ENCODE measurements at places on chromosomes 4 and X.

GRCh38 chr4:110898290-110898689 is 275.4 kb upstream of the PITX2 start:
- DNase-seq = no peak

- no peak for DNase-seq
Observed at GRCh38 chrX:49276207-49276606, 6.6 kb downstream of the PPP1R3F start.

DNA sequence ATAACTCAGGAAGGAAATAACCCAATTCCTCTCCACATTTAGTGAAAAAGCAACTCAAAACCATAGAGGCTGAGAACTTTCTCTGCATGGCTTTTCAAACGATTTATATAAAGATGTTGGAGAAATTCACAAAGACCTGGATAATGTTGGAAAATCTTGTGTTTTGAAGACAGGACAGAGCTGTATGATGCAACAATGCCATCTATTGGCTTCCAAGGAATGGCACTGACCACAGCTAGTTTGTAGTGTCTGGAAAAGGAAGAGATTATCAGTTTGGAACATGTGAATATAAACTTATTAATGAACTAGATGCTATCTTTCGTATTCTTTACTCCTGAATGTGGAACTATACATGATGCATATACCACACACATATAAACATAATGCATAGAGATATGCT is 503.6 kb downstream of the IL1RAPL1 start:
- no peak for DNase-seq

DNA sequence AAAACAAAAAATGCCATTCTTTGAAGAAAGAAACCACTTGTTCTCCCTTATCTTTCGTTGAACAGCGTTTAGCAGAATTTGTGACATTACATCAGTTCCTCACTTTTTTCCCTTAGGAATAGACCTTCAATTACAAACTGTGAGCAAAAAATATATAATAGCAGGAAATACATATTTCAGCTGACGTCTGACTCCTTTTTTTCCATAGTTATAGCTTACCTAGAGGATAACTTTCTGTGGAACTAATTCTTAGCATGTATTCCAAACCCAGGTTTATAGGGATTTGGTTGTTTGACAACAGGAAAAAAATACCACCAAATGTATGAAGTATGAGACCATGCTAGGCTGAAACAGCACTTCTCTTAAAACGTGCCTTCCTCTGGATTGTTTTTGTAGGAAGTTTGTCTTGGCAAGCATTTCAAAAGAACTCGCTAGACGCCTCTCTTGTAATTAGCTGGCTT is 2.0 kb upstream of the LIMCH1 start:
- no peak for DNase-seq

DNA sequence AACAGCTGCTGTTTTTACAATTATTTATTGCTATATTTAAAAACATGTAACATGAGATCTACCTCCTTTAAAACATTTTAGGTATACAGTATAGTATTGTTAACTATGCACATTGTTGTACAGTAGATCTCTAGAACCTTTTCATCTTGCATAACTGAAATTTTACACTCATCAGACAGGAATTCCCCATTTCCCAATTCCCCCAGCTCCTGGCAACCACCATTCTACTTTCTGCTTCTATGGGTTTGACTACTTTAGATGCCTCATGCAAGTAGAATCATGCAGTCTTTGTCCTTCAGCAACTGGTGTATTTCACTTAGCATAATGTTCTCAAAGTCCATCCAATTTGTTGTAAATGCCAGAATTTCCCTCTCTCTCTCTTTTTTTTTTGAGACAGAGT is 9.7 kb upstream of the LSM6 start:
- no peak for DNase-seq

GRCh38 chr4:173025131-173025530 is 143.5 kb upstream of the GALNT7 start:
- no peak for DNase-seq

DNA sequence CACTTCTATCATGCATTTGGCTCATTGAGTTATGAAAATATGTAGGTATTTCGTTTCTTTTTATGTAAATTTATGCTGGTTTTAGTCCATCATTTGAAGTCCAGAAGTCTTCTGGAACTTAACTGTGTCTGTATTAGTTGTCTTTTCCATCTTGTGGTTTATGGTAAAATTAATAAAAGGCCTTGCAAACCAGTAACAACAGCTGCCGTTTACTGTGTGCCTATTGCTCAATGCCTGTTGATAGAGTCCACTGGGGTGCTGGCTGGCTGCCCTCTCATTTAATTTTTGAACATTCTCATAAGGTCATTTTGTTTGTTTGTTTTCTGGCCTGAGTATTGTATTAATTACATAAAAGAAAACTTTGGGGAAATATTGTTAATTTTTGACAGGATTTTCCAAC is 98.0 kb downstream of the NAA11 start:
- DNase-seq = no peak

GRCh38 chr4:114366368-114366767 is 232.2 kb upstream of the UGT8 start:
- DNase-seq = no peak

GRCh38 chrX:98371994-98372393 is 1488.3 kb downstream of the RPA4 start:
- DNase-seq = no peak

DNA sequence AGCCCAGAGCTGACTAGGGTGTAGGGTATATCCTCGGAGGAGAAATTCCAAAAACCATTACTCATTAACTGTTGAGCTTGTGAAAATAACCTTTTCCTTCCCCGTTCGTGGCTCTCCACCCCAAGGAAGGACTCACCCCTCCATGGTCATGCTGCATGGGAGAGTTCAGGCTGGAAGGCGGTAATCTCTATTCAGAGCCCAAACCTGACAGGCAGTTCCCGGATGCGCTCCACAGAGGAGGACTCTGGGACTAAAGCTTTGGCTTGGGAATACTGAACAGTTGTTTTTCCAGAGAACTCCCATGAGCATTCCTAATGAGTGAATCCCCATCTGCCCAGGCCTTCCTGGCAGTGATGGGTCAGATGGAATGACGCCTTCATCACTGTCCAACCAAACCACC is 125.4 kb downstream of the BCOR start:
- no peak for DNase-seq

DNA sequence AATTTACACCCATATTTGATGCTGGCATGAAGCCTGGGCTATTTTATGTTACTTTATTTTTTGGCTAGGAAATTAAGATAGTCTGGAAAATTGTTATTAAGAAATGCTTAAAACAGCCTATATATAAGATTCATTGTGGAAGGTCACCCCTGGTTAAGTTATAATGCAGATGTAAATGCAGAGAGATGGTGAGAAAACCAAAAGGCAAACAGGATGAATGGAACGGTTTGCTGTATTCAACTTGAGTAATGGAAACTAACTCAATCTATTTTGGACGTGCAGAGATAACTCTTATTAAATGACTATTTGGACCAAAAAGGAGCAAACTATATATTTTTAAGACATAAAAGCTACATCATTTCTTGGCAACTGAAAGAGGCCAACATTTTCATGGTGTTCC is 446.3 kb upstream of the FRG1 start:
- no peak for DNase-seq

- DNase-seq = no peak
Observed at GRCh38 chrX:35276115-35276514, 333.5 kb downstream of the FAM47B start.

DNA sequence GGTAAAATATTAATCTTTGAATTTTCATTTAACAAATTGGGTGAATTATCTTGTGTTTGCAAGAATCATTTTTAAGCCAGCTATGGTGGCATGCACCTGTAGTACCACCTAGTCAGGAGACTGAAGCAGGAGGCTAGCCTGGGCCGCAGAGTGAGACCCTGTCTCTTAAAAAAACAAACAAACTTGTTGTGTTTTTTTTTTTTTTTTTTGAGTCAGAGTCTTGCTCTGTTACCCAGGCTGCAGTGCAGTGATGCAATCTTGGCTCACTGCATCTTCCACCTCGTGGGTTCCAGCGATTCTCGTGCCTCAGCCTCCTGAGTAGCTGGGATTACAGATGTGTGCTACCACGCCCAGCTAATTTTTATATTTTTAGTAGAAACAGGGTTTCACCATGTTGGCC is 2.2 kb downstream of the TXLNG start:
- no peak for DNase-seq

DNA sequence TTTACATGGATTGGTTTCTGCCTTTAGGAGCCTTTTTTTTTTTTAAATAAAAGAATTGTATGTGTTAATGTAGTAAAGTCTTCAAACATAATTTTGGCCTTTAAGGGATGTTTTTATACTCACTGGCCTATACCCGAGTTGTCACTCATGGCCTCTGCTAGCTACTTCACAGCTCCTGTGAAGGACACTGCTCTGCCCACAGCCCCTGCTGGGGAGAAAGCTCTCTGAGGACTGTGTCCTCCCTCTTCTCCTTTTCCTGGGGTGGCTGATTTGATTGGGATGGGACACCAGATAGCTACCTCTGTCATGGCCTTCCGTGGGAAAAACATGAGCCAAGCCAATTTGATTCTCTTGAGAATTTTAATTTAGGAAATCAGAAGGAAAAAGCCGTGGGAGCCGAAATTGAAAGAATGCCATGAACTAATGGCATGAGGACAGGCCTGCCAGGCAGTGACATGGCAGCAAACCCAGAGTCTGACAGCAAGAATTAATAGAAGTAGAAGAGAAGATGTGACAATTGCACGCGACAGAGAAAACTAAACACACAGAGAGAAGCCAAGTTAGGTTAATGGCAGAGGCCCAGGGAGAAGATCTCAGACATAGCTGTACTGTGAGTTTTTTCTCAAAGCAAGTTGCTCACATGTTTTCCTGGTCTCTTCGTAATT is 81.4 kb downstream of the ARHGAP10 start:
- no peak for DNase-seq

GRCh38 chr4:59339631-59340030 is 1860.5 kb upstream of the ADGRL3 start:
- DNase-seq = no peak

- DNase-seq = no peak
Observed at GRCh38 chr4:142292231-142292630, 553.9 kb downstream of the INPP4B start.

DNA sequence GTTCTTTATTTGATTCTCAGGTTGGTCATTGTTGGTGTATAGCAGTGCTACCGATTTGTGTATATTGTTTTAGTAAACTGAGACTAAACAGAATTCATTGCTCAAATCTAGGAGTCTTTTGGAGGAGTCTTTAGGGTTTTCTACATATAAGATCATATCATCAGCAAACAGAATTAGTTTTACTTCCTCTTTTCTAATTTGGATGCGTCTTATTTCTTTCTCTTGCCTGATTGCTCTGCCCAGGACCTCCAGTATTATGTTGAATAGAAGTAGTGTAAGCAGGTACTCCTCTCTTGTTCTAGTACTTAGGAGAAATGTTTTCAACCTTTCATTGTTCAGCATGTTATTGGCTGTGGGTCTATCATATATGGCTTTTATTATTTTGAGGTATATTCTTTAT is 92.6 kb downstream of the IQCM start:
- no peak for DNase-seq

- no peak for DNase-seq
Observed at GRCh38 chr4:88008743-88009171, 1.3 kb downstream of the PKD2 start.

- no peak for DNase-seq
Observed at GRCh38 chr4:180798036-180798577, 1445.1 kb upstream of the TENM3 start.

GRCh38 chr4:43132010-43132582 is 239.6 kb downstream of the GRXCR1 start:
- no peak for DNase-seq

- DNase-seq = no peak
Observed at GRCh38 chr4:163554870-163555465, 60.5 kb downstream of the TMA16 start.

GRCh38 chr4:120088507-120088906 is 21.9 kb upstream of the MAD2L1 start:
- no peak for DNase-seq

DNA sequence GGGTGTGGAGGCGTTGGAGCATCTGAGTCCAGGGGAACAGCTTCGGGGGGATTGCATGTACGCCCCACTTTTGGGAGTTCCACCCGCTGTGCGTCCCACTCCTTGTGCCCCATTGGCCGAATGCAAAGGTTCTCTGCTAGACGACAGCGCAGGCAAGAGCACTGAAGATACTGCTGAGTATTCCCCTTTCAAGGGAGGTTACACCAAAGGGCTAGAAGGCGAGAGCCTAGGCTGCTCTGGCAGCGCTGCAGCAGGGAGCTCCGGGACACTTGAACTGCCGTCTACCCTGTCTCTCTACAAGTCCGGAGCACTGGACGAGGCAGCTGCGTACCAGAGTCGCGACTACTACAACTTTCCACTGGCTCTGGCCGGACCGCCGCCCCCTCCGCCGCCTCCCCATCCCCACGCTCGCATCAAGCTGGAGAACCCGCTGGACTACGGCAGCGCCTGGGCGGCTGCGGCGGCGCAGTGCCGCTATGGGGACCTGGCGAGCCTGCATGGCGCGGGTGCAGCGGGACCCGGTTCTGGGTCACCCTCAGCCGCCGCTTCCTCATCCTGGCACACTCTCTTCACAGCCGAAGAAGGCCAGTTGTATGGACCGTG is 2.2 kb downstream of the AR start:
- DNase-seq = no peak

DNA sequence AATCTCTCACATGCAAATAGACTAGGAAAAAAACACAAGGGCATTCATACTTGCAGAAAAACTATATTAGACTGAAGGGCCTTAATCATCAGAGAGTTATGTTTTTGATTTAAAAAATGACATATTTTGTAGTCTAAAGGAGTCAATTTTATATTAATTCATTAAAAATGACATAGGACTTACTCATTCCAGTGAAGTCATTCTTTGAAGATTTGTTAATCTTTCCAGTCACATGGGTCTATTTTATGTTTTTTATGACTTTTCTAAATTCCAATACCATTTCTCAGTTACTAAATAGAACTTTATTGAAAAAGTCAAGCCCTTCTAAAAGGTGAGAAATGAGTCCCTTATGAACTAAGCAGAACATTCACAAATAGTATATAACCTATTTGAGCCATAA is 743.8 kb upstream of the INTU start:
- DNase-seq = no peak

DNA sequence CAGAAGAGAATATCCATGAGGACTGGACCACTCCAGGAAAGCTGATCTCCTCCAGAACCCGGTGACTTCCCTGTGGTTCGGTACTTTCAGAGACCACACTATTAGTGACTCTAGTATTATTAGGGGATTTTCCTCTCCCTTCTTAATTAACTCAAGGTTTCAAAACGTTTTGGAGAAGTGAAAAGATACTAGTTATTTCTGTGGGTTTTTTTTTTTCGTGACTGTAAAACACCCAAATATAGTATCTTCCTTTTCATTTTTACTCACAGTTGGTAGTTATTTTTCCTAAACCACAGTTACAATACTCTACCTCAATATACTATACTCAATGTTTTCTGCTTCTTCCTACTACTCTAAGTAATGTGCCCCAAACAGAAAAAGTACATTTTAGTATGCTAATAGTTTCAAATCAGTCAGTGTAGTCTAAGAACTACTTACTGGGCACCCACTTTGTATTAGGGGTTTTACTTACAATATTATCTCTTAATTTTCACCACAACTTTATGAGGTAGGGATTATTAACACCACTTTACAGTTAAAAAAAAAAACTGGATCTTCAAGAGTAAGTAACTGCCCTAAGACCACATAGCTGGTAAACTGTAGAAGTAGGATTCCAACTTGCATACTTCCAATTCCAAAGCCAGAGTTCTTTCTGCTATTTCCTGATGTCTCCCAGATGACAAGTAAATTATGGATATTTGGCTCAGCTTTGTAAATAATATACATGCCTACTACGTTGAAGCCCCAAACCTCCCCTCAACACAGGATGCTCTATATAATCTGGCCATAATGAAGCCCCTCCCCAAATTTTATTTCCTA is 45.0 kb downstream of the SLC9A7 start:
- no peak for DNase-seq

GRCh38 chr4:25098964-25099891 is 61.0 kb downstream of the SEPSECS start:
- DNase-seq = no peak

Measured in activated CD8-positive, alpha-beta memory T cell treated with anti-CD3 and anti-CD28 coated beads for 1 hour (primary cell).